ENCODE measurements at places on chromosomes 6 and 20.

DNA sequence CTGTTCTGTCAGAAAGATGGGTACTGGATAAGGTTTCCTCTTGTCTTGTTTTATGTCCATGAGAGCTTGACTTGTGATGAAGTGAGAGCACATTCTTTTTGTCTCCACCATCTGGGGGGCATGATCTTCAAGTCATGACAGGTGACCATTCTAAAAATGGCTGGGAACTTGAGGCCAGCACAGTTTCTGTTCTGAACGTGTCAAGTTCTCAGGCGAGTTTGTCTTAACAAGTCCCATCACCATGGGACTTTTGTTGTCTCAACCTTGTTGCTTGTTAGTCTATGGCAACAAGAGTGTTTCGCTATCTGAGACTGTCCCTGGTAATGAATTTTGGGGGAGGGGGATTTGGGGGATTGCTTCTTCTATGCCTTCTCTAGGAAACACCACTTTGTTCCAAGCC is 25.6 kb upstream of the ENPP4 start:
- no peak for DNase-seq

DNA sequence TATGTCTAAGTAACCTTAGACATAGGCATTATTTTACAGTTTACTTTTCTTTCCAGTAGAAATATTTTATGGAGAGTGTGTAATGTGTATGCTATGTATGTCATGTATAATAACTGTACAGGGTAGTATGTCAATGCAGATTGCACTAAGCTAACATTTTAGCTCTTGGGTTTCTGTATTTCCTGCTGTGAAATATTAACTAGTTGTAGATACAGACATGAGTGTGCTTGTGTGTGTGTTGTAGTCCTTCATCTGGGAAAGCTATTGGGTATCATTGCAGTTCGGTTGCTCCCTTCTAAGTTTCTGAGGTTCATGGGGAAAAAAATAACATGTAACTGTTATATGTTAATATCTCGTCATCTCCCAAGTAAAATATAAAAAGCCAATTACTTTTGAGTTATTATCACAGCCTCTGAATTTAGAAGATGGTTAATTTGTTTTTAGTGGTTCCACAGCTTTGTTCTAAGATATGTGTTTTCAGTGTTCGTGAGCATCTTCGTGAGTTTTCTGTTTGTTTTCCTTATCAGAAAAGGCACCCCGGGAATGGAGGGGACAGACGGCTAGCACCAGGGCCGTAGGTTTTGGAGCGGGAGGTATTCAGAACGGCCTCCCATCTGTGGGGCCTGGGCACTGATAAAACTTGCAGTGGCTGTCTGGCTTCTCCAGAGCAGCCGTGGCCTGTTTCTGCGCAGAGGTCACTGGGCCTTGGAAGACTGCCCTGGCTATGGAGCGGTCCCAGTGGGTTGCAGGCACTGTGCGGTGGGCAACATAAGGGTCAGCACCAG is 215.0 kb downstream of the ARID1B start:
- DNase-seq = peak; percentile 12

DNA sequence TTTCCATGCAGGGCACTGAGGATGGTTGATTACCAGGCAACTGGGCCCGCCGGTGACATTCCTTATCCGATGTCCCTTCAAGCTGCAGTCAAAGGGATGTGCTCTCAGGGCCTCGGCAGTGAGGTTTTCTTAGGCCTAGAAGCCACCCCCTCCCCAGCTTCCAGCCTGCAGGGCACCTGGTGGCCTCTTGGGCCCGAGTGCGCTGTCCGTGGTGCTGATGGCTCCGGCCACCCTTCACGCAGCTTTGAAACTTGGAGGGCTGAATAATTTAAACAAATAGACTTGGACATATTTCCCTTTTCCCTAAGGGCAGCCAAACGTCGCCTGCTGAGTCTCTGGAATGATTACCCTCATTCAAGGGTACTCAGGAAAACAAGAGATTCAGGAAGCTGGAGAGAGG is 8.9 kb upstream of the MLN start:
- peak; percentile 32 for DNase-seq

DNA sequence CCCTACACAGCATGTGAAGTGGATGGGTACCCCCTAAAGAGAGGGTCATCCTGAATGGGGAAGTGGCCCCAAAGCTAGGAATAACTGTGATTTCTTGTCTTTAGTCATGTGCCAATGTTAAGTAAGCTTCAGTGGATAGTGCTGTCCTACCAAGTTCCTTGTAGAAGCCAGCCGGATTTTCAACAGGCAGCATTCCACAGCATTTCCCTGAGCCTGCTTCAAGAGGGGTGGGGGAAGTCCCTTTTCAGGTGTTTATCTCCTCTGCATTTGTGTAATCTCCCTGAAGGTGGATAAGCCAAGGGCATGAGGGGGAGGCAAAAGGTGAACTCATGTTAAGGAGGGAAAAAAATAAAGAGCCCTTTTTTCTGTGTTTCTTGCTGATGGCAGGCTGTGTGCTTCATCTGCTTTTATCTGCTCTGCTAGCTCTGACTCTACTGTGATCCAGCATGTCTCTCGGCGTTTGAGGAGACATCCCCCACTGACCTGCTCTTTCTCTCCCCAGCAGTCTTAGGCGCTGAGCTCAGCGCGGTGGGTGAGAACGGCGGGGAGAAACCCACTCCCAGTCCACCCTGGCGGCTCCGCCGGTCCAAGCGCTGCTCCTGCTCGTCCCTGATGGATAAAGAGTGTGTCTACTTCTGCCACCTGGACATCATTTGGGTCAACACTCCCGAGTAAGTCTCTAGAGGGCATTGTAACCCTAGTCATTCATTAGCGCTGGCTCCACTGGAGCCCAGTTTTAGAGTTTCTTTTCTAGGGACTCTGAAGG is 1.9 kb downstream of the EDN1 start:
- no peak for DNase-seq

GRCh38 chr6:76174722-76175121 is 102.3 kb upstream of the IMPG1 start:
- no peak for DNase-seq

- DNase-seq = peak; percentile 43
Measured at GRCh38 chr20:63498960-63499337, at the start of gene EEF1A2. Gene EEF1A2 (minus strand): TSS chr20:63499083. CDS start chr20:63497763, 1,320 bp downstream.

- no peak for DNase-seq
Measured at GRCh38 chr20:62884556-62884955, 22.9 kb upstream of the TCFL5 start.

DNA sequence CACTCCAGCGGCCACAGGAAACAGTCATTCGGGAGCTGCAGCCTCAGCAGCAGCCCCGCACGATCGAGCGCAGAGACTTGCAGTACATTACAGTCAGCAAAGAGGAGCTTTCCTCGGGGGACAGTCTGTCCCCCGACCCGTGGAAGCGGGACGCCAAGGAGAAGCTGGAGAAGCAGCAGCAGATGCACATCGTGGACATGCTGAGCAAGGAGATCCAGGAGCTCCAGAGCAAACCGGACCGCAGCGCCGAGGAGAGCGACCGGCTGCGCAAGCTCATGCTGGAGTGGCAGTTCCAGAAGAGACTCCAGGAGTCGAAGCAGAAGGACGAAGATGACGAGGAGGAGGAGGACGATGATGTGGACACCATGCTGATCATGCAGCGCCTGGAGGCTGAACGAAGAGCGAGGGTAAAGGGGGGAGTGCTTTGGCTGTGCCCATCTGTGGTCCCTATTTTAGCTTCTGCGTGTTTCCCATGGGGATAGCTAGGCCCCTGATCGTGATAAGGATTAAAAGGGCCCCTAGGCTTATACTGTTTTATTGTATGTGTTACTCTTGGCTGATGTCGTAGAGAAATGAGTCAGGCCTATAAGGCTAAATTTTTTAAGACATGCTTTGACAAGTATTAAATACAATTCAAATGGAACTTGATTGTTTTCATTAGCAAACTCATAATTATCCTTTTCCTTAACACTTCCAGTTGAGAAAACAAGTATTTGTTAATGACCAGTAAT is 45.5 kb upstream of the KIF25 start:
- DNase-seq = no peak

DNA sequence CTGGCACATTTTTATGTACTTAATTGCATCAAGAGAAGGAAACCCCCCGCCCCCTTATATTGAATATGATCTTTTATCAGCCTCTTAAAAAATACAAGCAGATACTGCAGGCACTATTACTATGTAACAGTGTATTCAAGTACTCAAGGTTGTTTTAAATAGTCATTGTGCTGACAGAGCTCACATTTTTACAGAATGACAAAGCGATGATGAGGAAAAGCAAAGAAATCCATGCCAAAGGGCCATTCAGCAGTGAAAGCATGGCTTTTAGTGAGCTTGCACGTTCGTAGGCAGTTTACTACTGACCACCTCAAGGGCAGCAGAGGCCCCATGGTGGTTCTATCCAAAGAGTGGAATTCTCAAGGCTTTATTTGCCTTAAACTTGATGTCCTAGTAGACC is 146.8 kb downstream of the RPS12 start:
- no peak for DNase-seq

DNA sequence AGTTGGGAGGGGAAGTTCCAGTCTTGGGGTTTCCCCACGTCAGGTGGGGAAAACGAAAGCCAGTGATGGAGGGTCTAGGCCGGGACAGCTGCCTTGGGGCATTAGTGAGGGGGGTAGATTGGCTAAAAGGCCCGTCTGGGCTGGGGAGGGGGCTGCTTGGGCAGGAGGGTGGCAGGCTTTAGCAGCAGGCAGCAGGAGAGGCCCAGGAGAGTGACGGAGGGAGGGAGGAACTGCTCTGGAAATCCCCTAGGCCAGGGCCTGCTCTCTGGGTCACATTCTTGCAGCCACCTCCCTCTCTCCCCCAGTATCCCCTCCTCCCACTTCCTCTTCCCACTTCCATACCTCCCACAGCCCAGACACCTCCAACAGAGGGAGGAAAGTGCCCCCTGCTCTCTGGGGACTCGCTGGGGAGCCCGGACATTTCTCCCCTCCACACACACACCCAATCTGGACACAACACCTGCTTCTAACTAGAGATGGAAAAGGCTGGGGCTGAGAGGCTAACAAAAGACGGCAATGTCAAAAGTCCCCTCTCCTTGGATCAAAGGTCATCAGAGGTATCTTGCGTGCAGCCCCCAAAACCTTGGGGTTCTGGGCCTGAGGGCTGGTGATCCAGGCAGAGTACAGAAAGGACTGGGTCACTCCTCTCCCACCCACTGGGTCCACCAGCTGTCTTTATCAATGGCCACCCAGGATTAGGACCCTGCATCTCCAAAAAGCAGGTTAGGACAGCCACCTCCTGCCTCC is 1.8 kb downstream of the NFKBIE start:
- DNase-seq = no peak

DNA sequence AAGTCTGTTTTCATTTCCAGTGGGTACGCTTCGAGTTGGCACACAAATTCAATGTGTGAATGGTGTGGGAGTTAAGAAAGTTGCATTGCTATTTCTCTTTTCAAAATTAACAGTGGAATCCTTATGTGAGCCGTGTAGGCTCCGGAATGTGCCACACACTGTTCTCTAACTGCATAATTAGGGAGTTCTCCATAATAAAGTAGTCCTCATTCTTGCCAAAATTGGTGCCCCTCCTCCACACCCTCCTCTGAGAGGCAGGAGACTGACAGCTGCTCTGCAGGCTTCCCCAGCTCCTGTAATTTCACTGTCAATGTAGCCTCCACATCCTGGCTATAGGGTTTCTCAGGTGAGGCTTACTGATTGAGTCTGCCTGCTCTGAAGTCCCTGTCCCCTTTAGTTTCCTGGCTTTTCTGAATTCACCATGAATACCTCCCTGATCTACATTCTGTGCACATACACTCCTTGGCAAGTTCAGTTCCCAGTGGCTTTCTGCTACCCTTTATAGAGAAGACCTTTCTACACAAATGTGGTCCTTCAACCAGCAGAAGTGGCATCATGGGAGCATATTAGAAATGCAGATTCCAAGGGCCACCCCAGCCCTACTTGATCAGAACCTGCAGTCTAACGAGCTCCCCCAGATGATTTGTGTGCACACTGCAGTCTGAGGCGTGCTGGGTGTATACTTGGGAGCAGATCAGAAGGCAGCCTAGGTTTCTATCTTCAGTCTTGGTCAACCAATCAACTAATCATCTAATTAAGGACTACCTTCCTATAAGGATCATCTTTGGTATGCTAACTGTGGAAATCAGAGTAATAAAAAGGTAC is 19.9 kb upstream of the CCN6 start:
- DNase-seq = no peak

- no peak for DNase-seq
Measured at GRCh38 chr6:139632840-139633239, 258.4 kb upstream of the CITED2 start.

DNA sequence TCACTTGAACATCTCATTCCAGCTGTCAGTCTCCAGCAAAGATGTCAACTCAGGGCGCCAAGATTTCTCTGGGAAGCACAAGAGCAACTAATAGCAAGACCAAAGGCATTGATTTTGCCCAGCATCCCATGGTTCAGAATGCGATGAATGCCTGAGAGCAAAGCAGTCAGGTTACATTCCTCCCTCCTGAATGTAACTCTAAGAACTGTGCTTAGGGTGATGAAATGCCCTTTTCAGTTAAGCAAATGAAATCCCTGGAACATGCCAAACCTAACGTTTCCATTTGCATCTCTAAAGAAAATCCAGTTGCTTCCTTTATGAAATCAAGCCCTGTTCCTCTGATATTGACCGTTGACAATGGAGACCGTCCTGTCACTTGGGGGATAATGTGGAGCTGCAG is 224.0 kb upstream of the PLN start:
- no peak for DNase-seq

DNA sequence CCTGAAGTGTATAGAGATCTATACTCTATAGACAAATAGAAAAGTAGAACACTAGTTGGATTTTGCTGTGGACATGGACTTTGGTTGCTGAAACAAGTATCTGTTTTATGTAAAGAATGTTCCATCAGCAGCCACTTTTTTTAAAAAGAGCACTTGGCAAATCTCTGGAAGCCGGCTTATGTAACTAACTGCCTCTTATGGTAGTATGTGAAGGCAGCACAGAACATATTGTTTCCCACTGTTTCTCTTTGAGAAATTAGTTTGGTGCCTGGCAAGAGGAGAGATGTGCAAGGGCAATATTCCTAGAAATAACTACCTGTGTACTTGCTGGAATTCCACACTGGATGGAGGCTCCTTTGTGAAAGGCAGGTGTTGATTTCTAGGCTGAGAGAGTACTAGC is 242.3 kb upstream of the PREP start:
- DNase-seq = no peak

DNA sequence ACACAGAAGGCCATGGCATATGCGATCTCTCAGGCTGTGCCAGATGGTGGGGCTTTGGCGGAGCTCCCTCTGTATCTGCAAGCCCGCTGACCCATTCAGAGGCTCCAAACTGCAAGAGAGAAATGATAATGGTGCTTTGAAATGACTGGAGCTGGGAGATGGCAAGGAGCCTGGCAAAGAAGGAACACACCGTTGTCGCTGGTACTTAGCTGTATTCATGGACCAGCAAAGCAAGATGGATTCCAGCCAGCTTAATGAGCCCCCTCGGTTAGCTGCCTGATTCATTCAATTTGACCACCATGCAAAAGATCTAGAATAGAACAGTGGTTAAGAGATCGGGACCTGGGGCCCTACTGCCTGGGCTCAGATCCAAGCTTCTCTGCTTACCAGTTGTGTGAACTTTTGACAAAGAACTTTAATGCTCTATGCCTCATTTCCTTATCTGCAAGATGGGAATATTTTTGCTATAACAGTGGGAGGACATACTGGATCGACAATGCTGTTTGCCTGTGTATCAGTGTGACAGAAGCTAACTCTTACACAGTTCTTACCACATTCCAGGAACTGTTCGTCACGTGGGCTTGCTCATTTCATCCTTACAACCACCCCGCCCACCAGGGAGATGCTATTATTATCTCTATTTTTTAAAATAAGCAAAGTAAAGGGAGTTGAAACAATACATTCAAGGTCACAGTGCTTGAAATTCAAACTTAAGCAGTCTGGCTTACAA is 317.8 kb upstream of the SULF2 start:
- no peak for DNase-seq

GRCh38 chr6:90868656-90869055 is 281.8 kb upstream of the MAP3K7 start:
- DNase-seq = no peak

- no peak for DNase-seq
Measured at GRCh38 chr6:140073456-140073855, 699.0 kb upstream of the CITED2 start.
